ENCODE measurements at places on chromosomes 7 and 10.

- H3K4me3 ChIP-seq: no peak overlapping the region
- H3K36me3 ChIP-seq: no peaks in the 10 kb centered on the region
- no peak for DNase-seq
- no peak overlapping the region for H3K27ac ChIP-seq
- H3K27me3 ChIP-seq: no peaks in the 10 kb centered on the region
- no peaks in the 10 kb centered on the region for H3K4me1 ChIP-seq
Measured at GRCh38 chr7:139798221-139798620, 20.4 kb upstream of the HIPK2 start.

- no peak for DNase-seq
- H3K27me3 ChIP-seq: no peaks in the 10 kb centered on the region
Measured at GRCh38 chr10:124989526-124989925, 47.6 kb downstream of the ZRANB1 start.

- H3K27ac ChIP-seq: no peak overlapping the region
- peaks cover 47% of the 10 kb centered on the region for H3K36me3 ChIP-seq
- no peak overlapping the region for H3K4me3 ChIP-seq
- no peak for DNase-seq
- H3K27me3 ChIP-seq: no peaks in the 10 kb centered on the region
Measured at GRCh38 chr10:102815790-102816549, 21.2 kb downstream of the CYP17A1 start.

- no peaks in the 10 kb centered on the region for H3K36me3 ChIP-seq
- no peak overlapping the region for H3K4me3 ChIP-seq
- no peak overlapping the region for H3K27ac ChIP-seq
- DNase-seq: no peak
- no peaks in the 10 kb centered on the region for H3K27me3 ChIP-seq
- no peaks in the 10 kb centered on the region for H3K4me1 ChIP-seq
Measured at GRCh38 chr7:252981-253380, 37.0 kb upstream of the FOXL3 start.

DNA sequence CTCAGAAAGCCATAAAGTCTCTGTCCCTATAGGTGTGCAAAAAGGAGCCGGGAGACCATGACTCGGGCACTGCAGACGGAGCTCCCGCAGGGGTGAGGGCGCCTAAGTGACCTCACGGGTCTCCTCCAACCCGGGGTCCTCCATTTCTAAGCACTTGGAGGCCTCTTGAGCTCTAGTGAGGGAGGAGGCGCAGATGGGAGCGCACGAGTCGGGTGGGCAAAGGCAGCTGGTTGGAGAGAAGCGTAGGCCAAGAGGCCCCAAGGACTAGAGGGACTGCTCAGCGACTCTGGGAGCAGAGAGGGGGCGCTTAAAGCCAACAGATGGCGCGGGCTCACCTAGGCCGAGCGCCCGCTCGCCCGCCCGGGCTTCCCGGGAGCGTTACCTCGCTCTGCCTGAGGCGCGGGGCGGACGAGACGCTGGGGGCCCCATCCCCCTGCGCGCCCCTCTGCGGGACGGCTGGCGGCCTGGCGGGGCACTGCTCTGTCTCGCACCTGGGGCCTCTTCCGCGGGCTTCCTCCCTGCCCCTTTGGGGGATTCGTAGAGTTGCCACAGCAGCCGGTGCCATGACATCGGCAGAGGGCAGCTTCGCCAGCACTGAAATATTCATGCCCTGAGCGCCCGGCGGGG is 523 bp upstream of the CDH23 start:
- H3K27ac ChIP-seq: no peak overlapping the region
- H3K36me3 ChIP-seq: no peaks in the 10 kb centered on the region
- peak; percentile 33 for DNase-seq

DNA sequence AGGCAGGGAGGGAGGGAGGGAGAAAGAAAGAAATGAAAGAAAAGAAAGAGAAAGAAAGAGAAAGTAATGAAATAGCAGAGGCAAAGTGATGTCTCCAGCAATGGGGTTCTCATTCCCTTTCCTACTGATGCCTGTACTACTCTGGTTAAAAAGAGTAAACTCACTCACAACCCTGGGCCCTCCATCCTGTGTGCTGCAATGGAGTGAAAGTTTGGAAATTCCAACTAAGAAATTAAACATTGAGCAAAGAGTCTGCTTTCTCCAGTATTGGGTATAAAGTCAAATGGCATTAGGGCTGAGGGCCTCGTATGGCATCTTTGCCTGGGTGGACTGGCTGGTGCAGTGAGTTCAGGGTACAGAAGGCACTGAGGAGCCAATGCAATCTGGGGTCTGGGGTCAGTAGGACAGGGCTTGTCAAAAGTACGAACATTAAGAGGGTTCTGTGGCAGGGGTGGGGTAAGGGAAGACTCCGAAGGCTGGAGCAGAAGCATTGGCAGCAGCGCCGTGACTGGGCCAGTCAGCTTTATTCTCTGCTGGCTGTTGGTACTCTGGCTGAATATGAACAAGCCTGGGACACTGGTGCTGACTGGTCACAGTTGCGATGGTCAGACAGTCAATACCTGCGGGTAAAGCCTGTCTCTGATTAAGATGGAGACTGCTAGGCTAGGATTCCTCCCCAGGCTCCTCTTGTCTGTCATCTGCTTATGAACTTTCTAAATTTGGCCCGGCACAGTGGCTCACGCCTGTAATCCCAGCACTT is 24.1 kb upstream of the TNS3 start:
- H3K4me1 ChIP-seq: no peaks in the 10 kb centered on the region
- no peaks in the 10 kb centered on the region for H3K27me3 ChIP-seq
- no peak overlapping the region for H3K4me3 ChIP-seq

DNA sequence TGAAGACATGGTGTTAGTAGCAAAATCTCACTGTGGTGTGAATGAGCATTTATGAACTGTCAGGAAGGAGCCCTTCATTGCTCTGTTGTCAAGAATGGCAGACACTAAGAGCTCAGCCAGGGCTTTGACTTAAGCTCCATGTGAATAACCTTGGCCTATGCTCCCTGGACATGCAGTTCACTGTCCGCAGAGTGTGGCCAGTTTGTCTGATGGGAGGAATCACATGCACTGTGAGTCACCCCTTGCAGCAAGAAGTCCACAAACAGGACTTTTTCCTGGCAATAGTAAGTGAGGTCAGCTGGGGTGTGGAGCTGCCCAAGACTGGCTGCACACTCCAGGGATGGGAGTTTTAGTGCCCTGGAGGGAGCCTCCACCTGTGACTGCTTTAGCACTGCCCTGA is 49.5 kb downstream of the ZNF37A start:
- no peaks in the 10 kb centered on the region for H3K27me3 ChIP-seq
- no peak overlapping the region for H3K4me3 ChIP-seq
- no peak for DNase-seq
- no peaks in the 10 kb centered on the region for H3K4me1 ChIP-seq
- no peaks in the 10 kb centered on the region for H3K36me3 ChIP-seq

GRCh38 chr10:5760515-5760914 is 52.7 kb downstream of the GDI2 start:
- H3K27me3 ChIP-seq: no peaks in the 10 kb centered on the region
- H3K36me3 ChIP-seq: peaks cover 83% of the 10 kb centered on the region
- no peak for DNase-seq
- no peak overlapping the region for H3K4me3 ChIP-seq
- H3K27ac ChIP-seq: no peak overlapping the region
- peaks cover 5% of the 10 kb centered on the region for H3K4me1 ChIP-seq

DNA sequence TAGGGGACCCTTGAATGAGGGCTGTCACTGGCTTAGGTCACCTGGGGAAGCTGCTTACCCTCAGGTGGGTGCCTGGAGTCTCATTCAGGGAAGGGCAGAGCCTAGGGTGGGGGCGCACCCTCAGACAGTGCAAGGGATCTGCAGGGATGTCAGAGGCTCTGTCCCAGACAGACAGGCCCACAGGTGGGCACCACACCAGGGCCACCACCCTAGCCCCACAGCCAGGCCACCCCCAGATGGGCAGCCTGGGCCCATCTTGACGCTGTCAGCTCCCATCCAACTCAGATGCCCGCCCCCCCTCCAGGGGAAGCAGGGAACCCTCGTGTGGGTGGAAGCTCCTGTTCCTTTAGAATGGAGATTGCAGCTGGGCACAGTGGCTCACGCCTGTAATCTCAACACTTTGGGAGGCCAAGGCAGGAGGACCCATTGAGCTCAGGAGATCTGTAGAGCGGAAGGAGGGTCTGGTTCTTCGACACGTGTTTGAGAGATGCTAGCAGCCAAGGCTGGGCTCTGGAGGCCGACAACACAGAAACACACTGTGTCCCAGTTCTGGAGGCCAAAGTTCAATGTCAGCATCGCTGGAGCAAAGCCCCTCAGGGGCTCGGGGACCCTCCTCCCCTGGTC is 58.5 kb upstream of the DNAJB6 start:
- peaks cover 28% of the 10 kb centered on the region for H3K27me3 ChIP-seq
- no peak overlapping the region for H3K4me3 ChIP-seq
- no peaks in the 10 kb centered on the region for H3K36me3 ChIP-seq
- H3K27ac ChIP-seq: no peak overlapping the region
- peaks cover 49% of the 10 kb centered on the region for H3K4me1 ChIP-seq
- no peak for DNase-seq

- no peaks in the 10 kb centered on the region for H3K27me3 ChIP-seq
- H3K27ac ChIP-seq: no peak overlapping the region
- DNase-seq: no peak
Measured at GRCh38 chr10:112637901-112638300, 190.9 kb downstream of the VTI1A start.

DNA sequence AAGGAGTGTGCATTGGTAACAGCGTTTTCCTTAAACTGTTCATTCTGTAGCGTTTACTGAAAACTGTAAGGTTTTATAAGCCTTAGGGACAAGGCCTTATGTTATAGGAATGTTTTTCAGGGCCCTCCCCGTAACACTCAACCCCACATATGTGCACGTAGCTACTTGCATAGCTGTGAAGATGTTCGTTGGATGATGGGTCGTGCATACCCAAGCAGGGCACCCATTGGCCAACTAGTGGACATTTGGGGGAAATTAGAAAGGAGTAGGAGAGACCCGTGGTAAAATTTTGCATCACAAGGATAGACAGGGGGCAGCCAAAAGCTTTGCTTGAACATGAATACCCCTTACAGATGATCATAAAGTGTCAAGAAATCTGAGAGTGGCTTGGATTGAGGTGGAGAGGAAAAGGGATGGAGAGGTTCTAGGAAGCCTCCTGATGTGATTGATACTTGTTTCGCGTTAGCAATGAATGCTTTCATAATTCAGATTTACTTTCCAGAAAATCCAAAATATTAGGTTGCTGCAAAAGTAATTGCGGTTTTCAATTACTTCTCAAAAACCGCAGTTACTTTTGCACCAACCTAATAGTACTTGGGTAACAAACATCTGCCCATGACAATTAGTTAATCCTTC is 878 bp downstream of the SEC61A2 start:
- peak overlapping the region; percentile 62 for H3K27ac ChIP-seq
- peak overlapping the region; percentile 79 for H3K4me3 ChIP-seq
- DNase-seq: peak; percentile 8
- H3K4me1 ChIP-seq: peaks cover 21% of the 10 kb centered on the region

GRCh38 chr7:149741629-149742028 is 31.8 kb downstream of the ZNF467 start:
- H3K27ac ChIP-seq: no peak overlapping the region
- peaks cover 15% of the 10 kb centered on the region for H3K4me1 ChIP-seq
- no peak overlapping the region for H3K4me3 ChIP-seq
- peaks cover 19% of the 10 kb centered on the region for H3K27me3 ChIP-seq

DNA sequence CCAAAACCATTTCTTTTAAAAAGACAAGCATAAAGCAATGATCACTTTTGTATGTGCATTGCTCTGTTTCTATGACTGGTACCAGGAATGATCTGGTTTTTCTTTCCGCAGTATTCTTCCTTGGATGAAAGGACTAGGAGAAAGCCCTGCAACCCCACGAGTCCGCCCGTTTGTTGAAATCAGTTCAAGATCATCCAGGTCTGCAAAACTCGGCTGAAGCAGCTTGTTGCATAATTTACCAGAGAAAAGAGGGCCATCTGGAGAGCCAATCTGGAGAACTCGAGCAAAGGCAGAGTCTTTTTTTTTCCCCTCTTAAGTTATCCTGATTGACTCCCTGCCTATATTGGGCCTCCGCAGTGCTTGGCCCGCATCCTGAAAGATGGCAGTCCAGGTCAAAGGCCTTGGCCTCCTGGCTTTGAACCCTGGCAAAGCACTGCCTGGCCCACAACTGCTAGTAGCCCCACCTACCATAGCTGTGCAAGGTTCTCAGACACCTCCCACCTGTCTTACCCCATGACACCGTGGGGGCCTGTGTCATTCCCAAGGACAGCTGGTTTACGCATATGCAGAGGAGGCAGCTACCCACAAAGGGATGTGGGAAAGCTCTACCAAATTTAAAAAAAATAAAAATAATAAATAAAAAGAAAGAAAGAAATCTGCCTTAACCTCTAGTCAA is 572.2 kb downstream of the INHBA start:
- H3K36me3 ChIP-seq: no peaks in the 10 kb centered on the region
- H3K27ac ChIP-seq: no peak overlapping the region
- H3K4me1 ChIP-seq: no peaks in the 10 kb centered on the region
- H3K27me3 ChIP-seq: no peaks in the 10 kb centered on the region
- DNase-seq: no peak

DNA sequence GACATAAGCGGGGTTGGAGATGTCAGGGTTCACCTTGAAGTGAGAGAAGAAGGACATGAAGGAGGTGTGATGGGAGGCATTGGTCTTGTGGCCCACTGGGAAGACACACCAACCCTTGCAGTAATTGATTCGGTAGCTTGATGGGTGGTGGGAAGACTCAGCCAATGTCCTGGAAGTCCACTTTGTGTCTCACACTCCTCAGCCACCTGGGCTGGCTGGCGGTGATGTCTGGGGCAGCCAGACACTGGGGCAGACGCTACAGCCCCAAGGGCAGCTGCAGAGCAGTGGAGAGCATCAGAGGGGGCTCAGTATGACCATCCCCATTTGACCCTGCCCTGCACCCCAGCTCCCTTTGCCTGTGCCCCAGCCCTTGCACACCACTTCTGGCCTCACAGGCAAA is 16.7 kb upstream of the DRGX start:
- no peaks in the 10 kb centered on the region for H3K36me3 ChIP-seq
- H3K27me3 ChIP-seq: peaks cover 19% of the 10 kb centered on the region
- no peaks in the 10 kb centered on the region for H3K4me1 ChIP-seq
- H3K4me3 ChIP-seq: no peak overlapping the region
- DNase-seq: no peak

DNA sequence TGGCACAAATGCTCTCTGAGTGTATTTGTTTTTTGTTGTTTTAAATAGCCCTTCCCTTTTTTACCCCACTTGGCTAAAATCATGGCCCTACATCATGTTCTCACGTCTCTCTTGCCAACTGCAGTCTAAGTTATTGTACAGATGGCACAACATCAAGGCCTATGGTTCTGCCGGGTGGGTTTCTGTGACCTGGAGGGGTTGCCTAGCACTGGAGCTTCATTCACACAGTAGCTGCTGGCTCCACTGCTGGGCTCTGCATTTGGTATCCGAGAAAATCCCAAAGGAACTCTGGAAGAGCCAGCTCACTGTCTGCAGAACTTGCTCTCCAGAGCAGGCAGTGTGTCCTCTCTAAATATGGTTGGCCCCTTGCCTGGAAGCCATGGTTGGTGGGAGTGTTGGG is 120.6 kb downstream of the LRRC4 start:
- no peaks in the 10 kb centered on the region for H3K4me1 ChIP-seq
- H3K36me3 ChIP-seq: no peaks in the 10 kb centered on the region
- H3K27ac ChIP-seq: no peak overlapping the region
- DNase-seq: no peak
- no peaks in the 10 kb centered on the region for H3K27me3 ChIP-seq
